ENCODE measurements at places on chromosomes 4 and X.

GRCh38 chr4:130249002-130249401 is 1153.0 kb downstream of the C4orf33 start:
- no peak for DNase-seq

GRCh38 chr4:73006286-73006990 is 63.1 kb downstream of the COX18 start:
- no peak for DNase-seq

DNA sequence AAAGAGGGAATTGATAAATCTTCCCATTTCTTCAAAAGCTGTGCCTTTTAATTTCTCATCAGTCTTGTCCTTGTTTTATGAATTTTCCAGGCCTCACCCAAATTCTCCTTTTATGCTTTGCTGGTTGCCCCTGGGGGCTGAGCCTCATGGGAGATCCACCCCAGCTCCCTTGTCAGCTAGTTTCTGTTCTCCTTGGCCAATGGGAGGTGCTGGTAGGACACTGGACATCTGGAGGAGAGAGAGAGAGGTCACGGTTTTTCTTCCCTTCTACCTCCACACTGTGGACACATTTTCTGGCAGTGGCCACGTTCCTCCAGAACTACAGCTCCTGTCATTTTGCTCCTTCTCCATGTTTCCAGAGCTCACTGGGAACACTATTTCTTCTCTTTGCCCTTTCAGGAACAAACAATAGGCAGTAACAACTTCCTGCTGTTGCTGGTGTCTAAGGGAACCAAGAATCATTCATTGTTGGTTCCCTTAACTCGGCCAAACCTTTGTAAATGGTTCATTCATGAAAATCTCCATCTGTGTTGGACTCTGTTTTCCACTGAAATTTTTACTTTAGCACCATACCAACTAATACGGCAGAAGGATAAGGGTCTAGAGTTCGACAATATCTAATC is 334.5 kb downstream of the GPAT3 start:
- DNase-seq: no peak

GRCh38 chr4:106222548-106222947 is 93.5 kb downstream of the TBCK start:
- no peak for DNase-seq

GRCh38 chr4:67546971-67547370 is 1.7 kb upstream of the CENPC start:
- DNase-seq: no peak

DNA sequence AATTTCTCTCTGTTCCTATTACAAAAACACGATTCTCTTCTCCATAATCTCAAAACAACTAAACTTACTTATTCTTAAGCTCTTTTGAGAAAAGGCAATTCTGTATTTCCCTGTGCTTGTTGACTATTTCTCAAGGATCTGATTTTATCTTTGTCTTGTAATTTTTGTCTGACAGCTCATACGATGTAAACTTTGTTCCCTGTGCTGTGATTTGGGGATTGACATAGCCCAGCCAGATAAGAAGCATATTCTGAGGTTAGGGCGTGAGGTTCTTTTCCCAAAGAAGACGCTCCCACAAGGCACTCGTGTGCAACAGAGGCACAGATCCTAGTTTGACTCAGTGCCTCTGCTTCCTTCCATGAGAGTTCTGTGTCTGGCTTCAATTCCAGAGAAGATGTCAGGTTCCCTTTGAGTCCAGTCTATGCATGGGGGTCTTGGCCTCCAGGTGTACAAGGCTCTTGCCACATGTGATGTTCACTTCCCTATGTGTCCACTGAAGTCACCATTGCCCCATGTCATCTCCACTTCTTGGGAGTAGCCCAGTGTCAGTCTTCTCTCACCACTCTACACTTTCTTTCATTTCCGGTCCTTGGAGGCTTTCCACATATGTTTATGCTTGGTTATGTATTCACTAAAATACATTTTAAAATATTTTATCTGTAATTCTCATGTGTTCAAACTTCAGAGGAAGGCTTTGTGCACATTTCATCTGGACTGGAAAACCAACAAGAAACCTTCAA is 94.8 kb downstream of the MID1 start:
- no peak for DNase-seq

GRCh38 chr4:150827226-150827625 is 187.9 kb downstream of the LRBA start:
- DNase-seq: no peak

GRCh38 chrX:13502590-13502989 is 66.8 kb upstream of the EGFL6 start:
- no peak for DNase-seq

DNA sequence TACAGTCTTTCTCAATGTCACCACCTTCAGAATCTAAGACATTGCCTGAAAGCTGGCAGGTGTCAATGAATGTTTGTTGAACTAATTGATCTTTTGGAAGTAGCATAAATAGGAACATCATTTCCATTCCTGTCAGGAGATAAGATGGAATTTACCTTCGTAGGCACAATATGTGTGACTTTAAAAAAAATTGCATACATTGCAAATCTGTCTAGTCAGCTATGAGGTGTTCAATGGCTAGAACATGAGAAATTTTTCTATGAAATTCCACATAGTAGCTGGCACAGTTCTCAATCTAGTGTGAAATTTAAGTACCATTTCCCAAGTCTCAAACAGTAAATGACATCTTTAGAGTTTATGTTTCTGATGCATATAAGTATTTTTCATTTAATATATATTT is 10.3 kb downstream of the PAGE2 start:
- no peak for DNase-seq

Data from ecto neural progenitor cell (in vitro differentiated cells).